ENCODE measurements at places on chromosomes 5 and 9.

DNA sequence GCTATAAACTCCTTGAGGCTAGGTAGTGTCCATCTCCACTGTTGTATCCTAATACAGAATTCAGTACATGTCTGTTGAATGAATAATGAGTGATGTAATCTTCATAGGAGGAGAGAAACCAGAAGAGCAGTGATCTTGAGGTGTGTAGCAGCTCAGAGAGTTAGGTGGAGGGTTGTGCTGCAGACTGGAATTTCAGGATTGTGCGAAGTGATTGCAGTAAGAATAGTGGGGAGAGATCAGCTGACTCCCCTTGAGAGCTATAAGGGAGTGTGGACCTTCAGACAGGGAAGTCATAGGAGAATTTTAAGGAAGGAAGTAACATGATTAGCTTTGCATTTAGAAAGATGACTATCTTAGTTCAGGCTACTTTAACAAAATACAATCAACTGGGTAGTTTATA lies 4.4 kb downstream of the SNX24 start:
- DNase-seq: peak; percentile 26

GRCh38 chr5:165334201-165334600 lies 1828.8 kb downstream of the MAT2B start:
- peak; percentile 73 for DNase-seq

DNA sequence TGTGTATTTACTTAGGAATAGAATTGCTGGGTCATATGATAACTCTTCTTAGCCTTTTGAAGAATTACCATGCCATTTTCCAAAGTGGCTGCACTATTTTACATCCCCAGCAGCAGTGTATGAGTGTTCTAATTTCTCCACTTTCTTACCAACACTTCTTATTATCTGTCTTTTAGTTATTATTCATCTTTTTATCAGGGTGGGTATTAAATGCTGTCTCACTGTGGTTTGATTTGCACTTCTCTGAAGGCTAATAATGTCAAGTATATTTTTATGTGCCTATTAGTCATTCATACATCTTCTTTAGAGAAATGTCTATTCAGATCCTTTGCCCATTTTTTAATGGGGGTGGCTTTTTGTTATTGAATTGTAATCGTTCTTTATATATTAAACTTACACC lies 36.8 kb downstream of the SLC1A3 start:
- no peak for DNase-seq

DNA sequence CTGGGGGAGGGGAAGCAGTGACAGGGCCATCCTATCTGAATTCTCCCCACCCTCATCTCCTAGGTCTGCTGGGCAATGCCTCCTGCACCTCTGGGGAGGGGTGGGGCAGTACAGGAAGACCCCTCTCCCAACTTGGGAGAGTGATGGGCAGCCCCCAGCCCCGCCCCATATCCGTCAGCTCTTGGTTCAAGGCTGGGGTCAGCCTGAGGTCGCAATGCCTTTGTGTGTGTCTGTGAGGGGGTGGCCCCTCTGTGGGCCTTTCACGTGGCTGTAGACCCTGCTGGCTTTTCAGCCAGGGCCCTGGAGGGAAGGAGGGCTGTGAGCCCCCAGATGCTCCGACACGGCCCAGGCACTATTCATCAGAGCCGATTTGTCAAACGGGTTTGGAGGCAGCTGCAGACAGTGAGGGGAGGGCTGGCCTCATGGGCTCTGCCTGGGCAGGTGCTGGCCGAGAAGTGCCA lies 49.5 kb upstream of the RNU6ATAC start:
- DNase-seq: no peak

- DNase-seq: no peak
Measured at GRCh38 chr9:91371894-91372293, 10.2 kb upstream of the AUH start.

- DNase-seq: no peak
Measured at GRCh38 chr5:67095346-67096171, 101.0 kb downstream of the CD180 start.

DNA sequence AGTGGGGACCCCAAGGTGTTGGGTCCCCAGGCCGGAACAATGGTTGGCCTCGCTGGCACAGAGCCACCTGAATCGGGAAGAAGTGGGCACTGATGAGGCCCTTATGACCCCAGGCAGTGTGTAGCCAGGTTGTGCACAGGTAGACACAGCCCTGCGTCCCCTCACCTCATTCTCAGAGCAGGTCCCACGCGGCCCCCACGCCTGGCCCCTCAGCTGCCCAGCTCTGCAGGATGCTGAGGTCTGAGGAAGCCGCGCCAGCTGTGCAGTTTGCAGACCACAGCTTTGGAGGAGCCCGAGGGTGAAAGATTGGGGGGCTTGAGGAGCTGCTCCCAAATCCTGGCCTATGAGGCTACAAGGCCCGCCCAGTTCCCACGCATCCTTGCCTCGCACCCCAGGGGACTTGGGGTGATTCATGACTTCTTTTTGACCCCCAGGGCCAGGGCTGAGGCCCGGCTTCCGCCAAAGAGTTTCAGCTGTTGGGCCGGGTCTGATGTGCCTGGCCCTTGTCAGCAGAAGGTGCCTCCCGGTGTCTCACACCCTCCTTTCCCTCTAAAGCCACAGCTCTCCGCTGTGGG lies 87.8 kb upstream of the PHYKPL start:
- DNase-seq: no peak

DNA sequence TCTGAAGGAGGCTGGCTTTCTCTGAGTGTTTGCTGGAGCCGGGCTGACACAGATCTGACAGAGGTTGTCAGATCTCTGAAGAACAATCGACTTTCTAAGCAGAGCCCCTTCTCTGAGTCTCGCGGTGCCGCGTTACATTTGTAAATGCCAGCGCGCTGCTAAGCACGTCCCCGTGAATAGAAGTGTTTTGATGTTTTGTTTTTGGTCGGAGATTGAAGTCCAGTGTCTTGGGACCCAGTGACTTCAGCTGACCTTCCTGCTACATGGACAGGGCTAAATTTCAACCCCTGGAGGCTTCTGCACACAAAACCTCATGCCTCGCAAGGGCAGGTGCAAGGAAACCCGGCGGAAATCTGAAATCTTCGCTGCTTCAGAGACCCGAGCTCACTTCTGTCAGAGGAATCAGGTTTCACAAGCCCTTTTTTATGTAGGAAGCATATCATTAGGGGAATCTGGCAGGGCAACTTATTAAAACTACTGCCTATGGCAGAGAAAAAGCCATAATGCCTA lies 27.2 kb downstream of the NEUROG1 start:
- no peak for DNase-seq

- no peak for DNase-seq
Measured at GRCh38 chr5:176812269-176813259, 2.2 kb downstream of the UNC5A start.

DNA sequence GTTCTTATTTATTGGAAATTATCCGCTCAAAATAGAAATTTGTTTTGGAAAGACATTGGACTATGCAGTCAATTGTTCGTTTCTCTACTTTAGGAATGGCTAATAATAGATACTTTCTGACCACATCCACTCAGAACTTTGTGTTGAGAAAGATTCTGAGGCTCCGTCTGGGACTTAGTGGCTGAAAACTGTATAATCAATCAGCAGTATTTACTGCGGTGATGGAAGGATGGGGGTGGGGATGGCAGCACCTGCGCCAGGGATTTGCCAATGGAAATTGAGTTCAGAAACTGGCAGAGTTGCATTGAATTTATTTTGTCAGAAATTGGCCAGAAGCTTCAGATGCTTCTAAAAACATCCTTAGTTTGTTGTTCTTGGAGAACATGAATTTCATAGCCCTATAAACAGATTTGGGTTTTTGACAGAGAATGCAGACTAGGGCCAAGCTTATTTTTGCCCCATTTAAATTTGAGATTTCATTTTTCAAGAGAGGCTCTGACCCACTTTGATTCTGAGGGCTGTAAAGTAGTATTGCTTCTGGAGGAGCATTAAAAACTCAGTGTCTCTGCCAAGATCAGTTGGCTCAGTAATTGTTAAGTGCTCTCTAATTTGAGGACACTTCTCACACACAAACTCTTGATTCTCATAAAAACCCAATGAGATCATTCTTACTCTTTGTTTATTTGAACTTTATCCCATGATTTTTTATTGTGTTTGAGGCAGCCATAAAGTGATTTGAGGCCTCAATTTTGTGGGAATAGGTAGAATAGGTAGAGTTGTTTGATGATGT lies 215.1 kb downstream of the CD180 start:
- no peak for DNase-seq

DNA sequence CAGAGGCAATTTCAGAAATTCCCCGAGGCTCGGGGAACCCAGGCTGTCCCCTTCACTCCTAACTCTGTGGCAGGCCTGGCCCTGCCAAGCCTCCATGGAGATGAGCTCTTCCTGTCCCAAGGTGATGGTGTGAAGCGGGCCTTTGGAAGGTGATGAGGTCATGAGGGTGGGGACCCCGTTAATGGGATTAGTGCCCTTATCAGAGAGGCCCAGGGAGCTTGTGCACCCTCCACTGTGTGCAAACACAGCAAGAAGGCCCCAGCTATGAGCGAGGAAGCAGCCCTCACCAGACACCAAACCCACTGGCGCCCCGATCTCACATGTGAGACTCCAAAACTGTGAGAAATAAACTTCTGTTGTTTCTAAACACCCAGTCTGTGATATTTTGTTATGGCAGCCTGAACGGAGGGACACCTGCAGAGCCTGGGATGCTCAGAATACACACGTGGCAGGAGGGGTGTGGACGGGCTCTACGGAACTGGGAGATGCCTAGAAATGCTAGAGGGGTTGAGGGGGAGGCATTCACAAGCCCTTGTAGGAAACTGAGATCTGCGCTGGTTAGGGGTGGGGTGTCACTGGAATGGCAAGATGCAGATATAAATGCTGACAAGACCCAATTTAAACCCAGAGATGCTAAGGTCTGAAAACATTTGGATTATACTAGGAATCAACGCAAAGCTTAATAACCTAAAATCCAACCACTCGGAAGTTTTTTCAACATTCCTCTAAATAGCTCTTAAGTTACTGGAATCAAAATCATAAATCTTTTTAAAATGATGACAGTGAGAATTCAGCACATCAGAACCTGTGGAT lies 46.9 kb downstream of the ADAMTS2 start:
- no peak for DNase-seq

Data from MV-4-11 (cell line).